Hematopoietic multipotent progenitor cell treated with erythropoietin and hydrocortisone succinate and interleukin-3 and kit ligand, for 4 days (in vitro differentiated cells): ENCODE measurements at places on chromosomes 7 and 10.
A peak's percentile ranks its signal among the peaks of the same experiment; 100 is the strongest.

GRCh38 chr10:60334991-60335390 is 54.7 kb downstream of the ANK3 start:
- DNase-seq: no peak

- no peak for DNase-seq
Observed at GRCh38 chr10:36073796-36074345, 431.8 kb upstream of the FZD8 start.

DNA sequence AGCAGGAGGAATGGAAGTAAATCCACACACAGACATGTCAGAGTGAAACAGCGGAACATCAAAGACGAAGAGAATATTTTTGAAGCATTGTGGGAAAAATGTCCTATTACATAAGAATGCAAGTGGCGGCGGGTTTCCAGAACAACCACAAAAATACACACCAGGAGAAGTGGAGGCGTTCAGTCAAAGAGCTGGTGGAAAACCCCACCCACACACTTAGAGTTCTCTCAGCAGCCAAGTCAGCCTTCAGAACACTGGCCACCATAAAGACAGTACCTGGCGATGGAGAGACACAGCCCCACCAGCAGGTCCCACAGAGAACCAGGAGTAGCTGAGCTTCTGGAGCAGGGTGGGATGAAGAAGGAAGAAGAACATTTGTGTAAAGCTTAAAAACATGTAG is 23.7 kb downstream of the NKX6-2 start:
- no peak for DNase-seq

DNA sequence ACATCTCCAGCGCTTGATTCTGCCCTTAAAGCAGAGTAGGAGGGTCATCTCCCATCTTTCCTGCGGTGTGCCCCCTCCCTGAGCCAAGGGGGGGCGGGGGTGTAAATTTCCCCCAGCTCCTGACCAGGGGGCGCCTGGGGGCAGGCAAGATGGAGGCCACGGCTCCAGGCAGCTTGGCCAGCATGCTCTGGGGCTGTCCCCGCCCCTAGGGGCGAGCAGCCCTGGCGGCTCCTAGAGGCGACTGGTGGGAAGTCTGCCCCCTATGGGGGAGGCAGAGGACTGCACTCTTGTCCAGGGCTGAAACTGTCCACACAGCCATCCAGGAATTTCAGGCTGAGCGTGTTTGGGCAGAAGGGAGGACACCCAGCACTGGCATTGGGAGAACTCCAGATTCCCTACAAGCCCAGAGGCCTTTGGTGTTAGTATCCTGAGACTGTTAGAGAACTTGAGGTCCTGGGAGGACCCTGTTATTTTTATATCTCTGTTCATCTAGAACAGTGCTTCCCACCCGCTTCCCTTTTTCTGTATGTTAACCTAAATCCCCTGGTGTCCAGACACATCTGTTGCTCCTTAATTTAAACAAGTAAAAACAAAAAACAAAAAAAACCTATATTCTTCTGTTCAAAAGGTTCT is 4.6 kb downstream of the STRA8 start:
- DNase-seq: peak; percentile 36

GRCh38 chr10:68618234-68618633 is 58.1 kb downstream of the TET1 start:
- no peak for DNase-seq

DNA sequence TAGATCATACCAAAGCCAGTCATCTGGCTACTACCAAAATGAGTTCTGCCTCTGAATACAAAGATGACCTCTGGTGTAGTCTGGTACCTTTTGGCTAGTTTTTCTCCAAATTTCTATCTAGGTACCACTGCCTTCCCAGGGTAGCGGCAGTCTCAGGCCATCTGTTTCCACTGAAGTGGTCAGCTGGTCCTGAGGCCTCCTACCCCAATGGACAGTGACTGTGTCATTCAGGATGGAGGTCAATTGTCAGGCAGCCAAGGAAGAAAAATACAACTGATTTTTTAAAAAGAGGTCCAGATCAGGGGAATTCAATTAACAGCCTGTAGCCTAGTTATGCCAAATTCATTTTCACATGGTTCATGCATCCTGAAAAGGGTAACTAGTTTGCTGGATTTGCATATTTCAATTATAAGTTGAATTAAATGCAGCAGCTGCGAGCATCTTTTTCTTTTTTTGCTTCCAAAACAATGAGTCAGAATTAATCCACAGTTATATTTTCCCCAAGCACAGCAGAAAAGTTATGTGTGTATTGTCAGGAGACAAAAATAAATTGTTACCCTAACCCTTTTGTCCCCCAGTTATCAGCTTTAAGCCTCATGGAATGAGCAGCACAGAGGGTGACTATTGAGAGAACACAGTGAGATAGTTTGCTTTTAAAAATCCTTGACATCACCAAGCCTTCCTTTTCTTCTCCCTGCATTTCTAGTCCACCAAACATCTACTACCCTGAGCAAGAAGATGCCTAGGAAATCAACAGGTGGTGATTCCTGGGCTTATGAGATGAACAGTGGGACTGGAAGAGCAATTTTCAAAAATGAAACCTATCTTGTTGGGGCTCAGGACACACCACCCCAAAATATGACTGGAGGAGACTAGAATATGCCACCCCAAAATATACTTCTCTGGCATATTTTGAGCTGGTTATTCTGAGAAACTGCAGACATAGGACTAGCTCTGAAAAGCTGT is 27.7 kb downstream of the BCCIP start:
- no peak for DNase-seq

- no peak for DNase-seq
Observed at GRCh38 chr7:101910991-101911799, 93.8 kb downstream of the CUX1 start.

GRCh38 chr7:37181550-37181932 is 267.1 kb downstream of the ELMO1 start:
- no peak for DNase-seq

- DNase-seq: no peak
Observed at GRCh38 chr10:76977046-76977445, 660.6 kb downstream of the KCNMA1 start.

GRCh38 chr7:96589038-96589437 is 120.6 kb downstream of the SEM1 start:
- no peak for DNase-seq

- DNase-seq: peak; percentile 77
Observed at GRCh38 chr7:44565795-44566559, 7.7 kb downstream of the DDX56 start.

DNA sequence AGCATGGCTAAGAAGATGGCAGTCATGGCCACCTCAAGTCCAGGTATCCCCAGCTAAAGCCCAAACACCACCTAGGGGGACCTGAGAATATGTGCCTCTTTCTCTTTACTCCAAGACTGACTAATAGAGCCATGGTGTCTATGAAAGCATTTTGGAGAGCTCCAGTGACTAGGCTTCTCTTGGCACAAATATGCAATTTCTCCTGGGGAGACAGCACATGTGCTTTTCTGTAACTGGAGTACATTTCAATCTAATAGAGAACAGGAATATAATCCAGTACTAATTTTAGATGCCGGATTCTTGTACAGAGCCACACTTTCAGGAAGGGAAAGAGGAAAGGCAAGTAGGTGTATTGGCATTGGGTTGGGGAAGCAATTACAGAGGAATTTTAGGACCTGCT is 260.1 kb downstream of the BMPER start:
- no peak for DNase-seq

- no peak for DNase-seq
Observed at GRCh38 chr10:122286867-122287266, 15.8 kb downstream of the BTBD16 start.

DNA sequence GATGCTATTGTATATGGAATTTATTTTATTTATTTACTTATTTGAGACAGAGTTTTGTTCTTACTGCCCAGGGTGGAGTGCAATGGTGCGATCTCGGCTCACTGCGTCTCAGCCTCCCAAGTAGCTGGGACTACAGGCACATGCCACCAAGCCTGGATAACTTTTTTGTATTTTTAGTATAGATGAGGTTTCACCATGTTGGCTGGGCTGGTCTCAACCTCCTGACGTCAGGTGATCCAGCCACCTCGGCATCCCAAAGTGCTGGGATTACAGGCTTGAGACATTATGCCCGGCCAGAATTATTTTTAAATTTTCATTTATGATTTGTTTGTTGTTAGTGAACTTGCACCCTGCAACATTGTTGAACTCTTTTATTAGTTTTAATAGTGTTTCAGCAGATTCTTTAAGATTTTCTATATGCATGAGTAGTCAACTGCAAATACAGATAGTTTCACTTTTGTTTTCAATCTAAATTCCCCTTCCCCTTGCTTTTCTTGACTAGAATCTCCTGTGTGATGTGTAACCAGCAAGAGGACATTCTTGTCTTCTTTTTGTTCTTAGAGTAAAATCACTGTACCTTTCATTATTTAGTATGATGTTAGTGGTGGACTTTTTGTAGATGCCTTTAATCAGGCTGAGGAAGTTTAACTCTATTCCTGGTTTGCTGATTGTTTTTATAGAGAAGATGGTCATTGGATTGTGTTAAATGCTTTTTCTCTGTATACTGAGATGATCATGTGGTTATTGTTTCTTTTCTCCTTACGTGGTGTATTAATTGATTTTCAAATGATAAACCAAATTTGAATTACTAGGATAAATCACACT is 27.8 kb downstream of the ZNF33A start:
- DNase-seq: no peak

- peak; percentile 20 for DNase-seq
Observed at GRCh38 chr7:121078701-121079227, 90.3 kb downstream of the CPED1 start.
